ENCODE measurements at places on chromosomes 6 and 20.

GRCh38 chr6:169955731-169956437 lies 204.5 kb downstream of the ERMARD start:
- DNase-seq: no peak

DNA sequence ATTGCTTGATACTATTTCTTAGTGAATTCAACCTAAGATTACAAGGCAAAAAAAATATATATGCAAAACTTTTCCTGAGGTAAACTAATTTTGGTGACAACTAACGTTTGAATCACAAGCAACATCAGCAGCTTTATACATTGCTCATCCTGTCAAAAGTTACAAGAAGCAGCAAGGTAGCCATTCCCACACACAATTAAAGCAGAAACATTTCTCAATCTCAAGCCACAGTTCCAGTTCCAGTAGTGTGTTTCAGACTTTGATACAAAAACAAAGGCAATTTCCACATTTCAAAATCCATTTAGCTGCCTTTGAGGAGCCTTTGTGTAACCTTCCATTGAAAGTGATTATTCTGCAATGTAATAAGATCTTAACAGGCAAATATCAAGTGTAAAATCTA lies 191.0 kb downstream of the WDR27 start:
- no peak for DNase-seq

DNA sequence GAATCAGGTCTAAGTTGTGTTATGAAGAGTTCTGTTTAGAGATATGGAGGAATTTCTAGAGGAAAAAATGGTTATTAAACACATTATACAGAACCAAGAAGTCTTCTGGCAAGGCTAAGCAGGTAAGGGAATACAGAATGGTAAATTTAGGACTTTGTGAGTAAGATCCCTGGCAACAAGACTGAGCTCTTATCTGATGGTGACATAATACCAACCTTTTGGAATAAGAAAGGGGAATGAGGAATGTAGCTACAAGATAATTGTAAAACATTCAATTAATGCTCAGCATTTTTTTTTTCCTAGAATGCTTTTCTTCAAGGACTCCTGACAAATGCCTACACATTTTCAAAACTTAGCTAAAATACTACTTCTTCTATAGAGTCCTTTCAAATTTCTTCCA lies 51.8 kb downstream of the CYB5R4 start:
- no peak for DNase-seq

DNA sequence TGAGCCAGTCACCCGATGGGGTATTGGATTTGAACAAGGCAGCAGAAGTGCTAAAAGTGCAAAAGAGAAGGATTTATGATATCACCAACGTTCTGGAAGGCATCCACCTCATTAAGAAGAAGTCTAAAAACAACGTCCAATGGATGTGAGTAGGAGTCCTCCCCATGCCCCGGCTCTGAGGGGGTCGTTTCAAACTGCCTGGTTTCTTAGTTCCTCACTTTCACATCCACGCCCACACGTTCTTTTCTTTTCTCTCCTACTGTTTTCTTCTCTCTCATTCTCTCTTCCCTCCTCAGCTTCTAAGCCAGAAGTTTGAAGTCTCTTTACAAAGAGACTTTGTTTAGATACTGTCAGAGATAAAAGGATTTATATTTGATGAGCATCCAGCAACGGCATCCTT lies 53.0 kb upstream of the CDKAL1 start:
- no peak for DNase-seq
